Activated T-helper 17 cell treated with anti-CD3 and anti-CD28 coated beads, Interleukin-2, amount 50 U/mL, for 72 hours (primary cell): ENCODE measurements at places on chromosomes 1 and 21. TPM values are rescaled to one million over a fixed set of nuclear protein-coding genes. Genes with fewer than 3 reads are reported as not detected.

BTBD19 gene
- 62.7 TPM for total RNA-seq

SELE gene
- not detected for total RNA-seq

HFM1 gene
- total RNA-seq, result not detected

REN gene
- not detected for total RNA-seq

LCE1C gene
- not detected for total RNA-seq

MATN1 gene
- total RNA-seq, result 0.26 TPM

CCNL2 gene
- 103 TPM for total RNA-seq
